ENCODE measurements at places on chromosomes 6 and 20.

DNA sequence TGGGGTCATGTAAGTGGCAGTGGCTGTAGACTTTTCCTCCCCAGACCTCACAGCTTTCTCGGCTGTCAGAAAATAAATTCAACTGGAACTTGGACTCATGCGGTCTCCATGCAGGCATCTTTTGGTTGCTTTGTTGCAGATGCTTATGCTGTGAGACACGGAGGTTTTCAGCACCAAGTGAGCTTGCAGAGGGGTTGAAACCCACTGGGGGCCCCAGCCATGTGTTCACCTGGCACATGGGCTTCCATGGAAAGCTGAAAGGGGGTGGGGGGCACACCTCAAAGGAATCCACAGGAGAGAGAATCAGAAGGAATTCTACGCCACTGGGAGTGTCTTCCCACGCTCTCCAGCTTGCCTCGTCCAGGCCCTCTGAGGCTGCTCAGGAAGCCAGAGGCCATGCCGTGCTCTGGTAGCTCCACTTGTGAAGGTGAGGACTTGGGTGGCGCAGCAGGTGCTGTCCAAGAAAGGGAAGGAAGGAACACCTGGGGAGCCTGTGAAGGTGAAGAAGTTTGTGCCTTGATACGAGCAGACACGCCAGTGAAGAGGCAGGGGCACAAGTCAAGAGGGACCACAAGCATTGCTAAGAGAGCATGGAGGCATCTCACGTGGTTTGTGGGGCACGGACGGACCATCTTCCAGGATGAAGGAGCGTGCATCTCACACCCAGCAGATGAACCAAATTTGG is 134.3 kb upstream of the PMEPA1 start:
- DNase-seq: peak; percentile 49

DNA sequence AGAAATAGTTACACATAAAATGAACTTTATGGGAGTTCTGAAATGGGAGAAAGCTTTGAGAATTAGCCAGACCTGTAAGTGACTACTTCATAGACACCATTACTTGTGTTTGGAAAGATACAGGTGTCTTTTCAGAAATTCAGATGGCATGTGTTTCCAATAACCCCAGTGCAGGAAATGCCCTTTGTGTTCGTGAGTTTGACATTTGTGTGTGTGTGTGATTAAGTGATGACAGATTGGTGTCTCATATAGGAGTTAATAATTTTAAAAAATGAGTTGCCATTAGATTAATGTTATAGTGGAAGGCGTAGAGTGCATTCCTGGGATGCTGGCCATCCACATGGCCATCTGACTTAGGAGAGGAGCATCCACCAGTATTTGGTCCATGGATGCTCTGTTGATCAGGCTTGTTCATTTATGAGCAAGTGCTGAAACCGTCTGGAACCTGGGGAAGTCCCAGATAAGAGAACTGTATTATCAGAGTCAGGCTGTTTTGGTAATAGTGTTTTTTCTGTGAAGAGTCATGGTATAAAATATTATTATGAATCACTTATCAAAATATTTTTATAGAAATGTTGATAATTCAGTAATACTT is 3.1 kb downstream of the STK4 start:
- no peak for DNase-seq

DNA sequence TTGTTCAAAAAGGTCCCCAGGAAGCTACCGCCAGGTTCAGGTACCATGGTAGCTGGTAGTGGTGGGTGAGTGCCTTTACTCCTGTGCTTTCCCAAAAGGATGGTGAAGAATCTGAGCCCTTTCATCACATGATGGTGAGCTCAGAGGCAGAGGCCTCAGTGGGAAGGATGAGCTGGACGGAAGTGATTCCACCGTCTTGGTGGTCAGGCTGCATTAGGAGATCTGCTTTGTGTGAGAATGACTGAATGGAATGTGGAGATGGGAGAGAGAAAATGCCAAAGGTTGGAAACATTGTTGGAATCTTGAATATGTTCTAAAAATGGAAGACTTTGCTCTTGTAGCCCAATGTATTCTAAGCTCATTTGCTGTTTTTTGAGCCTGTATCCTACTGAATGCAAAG is 108.1 kb upstream of the SCP2D1 start:
- DNase-seq: peak; percentile 77

DNA sequence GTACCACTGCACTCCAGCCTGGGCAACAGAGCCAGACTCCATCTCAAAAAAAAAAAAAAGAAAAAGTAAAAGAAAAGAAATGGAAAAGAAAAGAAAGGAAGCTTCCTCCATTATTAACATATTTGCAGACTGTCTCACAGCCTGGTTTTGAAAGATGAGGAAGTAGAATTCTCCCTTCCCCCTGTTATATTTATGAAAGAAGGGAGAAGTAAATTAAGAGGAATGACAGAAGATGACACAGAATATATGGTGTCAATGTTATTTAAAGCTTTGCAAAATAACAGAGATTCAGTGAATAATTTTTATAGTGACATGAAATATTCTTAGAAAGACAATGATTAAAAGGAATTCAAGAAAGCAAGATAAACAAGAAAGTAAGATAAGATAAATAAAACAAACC is 83.7 kb upstream of the PRSS16 start:
- no peak for DNase-seq

DNA sequence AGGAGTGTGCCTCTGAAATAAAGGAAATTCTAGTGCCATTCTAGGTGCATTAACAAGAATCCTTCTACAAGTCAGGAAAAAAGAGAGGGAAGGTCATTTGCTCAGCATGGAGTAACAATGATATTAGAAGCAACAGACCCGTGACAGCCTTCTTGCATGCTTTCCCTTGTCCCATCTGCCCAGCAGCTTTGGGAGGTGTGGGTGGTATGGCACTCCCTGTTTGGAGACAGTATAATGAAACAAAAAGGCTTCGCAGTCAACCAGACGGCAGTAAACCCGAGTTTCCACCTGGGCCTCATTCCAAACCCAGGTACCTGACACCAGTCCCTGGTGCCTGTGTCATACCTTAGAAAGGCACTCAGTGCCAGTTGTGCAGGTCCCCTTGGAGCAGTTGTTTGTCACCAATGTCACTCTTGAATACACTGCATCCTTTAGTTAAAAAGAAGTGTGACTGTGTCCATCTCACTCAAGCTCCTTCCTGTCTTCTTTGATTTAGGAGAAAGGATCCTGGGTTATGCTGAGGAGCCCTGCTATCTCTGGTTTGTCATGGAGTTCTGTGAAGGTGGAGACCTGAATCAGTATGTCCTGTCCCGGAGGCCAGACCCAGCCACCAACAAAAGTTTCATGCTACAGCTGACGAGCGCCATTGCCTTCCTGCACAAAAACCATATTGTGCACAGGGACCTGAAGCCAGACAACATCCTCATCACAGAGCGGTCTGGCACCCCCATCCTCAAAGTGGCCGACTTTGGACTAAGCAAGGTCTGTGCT is 14.7 kb downstream of the STK35 start:
- DNase-seq: peak; percentile 23

- peak; percentile 70 for DNase-seq
These were observed 32.8 kb upstream of the TFAP2B start for GRCh38 chr6:50785921-50786320.
